ENCODE measurements at places on chromosomes 7 and 10.

- no peak for DNase-seq
Observed at GRCh38 chr7:90933984-90934383, 330.2 kb upstream of the FZD1 start.

DNA sequence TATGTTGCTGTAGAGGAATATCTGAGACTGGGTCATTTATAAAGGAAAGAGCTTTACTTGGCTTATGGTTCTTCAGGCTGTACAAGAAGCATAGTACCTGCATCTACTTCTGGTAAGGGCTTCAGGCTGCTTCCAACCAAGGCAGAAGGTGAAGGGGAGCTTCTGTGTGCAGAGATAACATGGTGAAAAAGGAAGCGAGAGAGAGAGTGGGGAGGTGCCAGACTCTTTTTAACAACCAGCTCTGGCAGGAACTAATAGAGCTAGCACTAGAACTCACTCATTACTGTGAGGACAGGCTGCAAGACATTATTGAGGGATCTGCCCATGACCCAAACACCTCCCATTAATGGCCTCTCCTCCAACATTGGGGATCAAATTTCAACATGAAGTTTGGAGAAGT lies 94.5 kb downstream of the KIF20B start:
- no peak for DNase-seq

- DNase-seq, result no peak
Observed at GRCh38 chr10:74976565-74976964, 134.9 kb upstream of the SAMD8 start.

GRCh38 chr10:100887761-100888296 lies 24.9 kb upstream of the SLF2 start:
- no peak for DNase-seq
